ENCODE measurements at places on chromosomes 1 and 21.

DNA sequence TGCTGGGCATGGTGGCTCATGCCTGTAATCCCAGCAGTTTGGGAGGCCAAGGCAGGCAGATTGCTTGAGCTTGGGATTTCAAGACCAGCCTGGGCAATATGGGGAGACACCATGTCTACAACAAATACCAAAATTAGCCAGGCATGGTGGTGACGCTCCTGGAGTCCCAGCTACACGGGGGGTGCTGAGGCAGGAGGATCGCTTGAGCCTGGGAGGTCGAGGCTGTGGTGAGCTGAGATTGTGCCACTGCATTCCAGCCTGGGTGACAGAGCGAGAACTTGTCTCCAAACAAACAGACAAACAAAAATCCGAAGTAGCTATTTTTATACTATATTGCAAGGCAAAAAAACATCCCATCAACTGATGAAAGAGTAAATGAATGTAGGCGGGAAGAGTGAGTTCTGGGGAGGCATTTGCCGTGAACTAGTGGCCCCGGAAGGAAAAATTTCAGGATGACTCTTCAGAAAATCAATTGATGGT, 40.6 kb downstream of the NCMAP start:
- DNase-seq, result no peak

GRCh38 chr1:155254714-155255242, 505 bp downstream of the ENTREP3 start:
- DNase-seq, result no peak

DNA sequence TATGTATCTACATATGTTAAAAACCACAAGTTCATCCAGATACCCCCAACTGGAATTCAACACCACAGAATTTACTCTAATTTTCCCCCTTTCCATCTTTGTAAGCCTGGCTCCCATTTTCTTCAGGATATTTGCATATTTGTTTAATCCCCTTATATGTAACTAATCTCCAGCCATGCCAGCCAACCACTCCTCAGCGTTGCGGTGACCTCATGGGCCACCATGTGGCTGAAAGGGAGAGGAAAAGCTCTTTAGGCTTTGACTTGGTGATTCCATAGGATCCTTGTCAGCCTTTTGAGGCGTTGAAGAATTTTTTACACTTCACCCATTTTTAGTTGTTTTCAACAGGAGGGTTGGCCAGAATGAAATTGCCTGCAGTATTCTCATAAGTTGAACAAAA, 10.0 kb downstream of the CLDN19 start:
- DNase-seq, result no peak

DNA sequence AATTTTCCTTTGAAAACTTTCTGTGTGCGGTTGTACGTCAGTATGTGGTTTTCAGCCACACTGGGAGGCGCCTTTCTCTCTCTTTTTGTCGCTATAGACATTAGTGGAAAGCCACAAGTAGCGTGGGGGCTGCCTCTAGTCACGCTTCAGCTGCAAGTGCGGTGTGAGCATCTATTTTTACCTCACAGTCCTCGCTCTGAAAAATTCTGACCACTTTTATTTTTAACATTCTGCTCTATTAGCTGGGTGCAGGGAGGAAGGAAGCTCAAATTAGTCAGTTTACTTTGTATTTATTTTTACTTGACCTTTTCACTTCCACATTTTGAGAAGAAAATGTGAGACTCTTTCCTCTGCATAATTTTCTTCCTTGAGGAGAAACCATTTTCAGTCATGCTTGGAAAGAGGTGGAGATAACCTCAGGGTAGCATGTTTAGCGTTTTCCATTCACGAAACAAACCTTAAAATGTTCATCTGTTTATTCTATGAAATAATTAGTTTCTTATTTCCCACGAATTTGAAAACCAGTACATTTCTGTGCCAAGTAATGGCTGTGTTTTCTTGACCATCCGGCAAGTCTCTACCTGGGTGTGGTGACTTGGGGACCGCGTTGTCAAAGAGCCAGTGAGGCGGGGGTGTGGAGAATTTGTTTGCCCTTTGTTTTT, 35.6 kb downstream of the ADARB1 start:
- no peak for DNase-seq

DNA sequence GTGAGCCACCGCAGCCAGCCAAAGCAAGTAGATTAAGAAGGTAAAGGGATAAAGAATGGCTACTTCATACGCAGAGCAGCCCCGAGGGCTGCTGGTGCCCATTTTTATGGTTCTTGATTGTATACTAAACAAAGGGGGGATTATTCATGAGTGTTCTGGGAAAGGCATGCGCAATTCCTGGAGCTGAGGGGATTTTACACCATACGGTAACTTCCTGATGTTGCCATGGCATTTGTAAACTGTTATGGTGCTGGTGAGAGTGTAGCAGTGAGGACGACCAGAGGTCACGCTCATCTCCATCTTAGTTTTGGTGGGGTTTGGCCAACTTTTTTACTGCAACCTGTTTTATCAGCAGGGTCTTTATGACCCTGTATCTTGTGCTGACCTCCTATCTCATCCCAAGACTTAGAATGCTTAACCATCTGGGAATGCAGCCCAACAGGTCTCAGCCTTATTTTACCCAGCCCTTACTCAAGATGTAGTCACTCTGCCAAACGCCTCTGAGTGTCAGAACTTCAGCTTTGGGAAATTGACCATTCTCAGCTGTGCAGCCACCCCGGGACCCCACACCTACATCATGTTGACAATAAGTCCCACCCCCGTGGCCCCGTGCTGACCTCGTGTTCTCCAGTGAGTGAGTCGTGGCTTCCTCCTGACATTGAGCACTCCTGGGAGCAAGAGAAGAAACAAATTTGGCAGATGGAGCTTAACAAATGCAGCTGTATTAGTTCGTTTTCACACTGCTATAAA, 149.4 kb upstream of the COL6A1 start:
- DNase-seq, result peak; percentile 26

DNA sequence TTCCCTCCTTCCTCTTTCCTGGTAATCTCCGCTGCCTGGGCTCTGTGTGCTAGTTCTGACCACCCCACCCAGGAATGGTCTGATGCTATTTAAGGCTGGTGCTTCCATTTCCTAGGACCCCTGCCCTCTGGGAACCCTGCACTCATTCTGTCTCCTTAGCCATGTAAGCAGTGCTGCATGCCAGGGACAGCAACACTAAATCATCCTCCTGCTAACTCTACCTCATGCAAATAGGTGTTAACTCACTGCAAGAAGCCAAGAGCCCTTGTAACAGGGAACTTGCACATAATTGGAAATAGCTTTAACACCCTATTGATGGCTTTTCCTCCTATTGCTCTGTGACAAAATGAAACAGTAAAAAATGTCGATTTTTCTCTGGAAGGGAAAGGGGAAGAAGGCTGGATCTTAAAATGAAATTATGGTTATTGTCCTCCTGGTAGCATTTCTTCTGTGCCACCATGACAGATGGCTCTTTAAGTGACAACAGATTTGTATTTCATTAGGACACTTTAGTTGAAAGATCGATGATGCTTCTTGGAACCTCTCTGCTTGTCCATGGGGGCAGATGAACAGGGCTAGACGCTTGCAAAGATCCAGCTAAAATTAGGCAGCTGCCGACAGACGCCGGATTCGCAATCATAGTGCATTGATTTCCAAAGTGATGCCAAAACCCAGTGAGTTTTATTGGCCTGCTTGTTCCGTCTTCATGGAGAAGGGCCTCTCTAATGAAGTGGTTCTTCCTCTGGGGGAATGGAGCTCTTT, 551.7 kb downstream of the MATN1 start:
- DNase-seq, result no peak

DNA sequence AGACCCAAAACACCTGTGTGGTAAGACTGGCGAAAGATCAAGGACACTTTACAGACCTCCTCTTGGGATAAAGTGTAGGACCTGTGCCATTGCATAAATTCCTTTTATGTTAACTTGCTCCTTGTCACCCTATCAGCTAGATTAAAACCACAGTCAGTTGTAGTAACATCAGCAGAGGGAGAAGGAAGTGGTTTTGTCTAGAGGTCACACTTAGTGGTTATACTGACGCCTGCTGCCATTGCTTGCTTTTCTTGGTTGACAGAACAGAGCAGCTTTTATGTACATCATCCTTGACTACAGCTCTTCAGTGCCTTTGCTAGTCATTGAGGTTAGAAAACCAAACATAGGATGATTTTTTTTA, 101.4 kb downstream of the PBX1 start:
- no peak for DNase-seq

DNA sequence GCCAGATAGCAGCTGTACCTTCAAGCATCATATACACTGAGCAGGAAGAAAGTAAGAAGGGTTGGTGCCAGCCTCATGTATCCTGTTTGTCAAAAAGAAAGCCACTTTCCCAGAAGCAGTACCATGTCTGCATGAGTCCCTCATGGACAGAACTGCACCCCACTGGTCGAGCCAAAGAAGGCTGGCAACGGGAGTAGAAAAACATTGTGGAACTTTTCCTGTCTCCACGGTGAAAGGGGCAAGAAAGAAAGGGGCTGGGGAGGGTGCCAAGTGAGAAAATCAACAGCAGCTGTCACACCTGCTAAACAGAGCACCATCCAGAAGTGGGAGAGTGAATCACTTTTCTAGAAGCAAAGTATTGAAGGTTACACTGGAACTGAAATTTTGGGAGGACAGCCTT, 621.7 kb downstream of the LMO4 start:
- DNase-seq, result peak; percentile 42

GRCh38 chr1:29388884-29389283, 152.6 kb downstream of the PTPRU start:
- no peak for DNase-seq

GRCh38 chr1:164726235-164726634, 167.3 kb downstream of the PBX1 start:
- no peak for DNase-seq

GRCh38 chr1:107175102-107175909, 34.5 kb downstream of the NTNG1 start:
- no peak for DNase-seq

DNA sequence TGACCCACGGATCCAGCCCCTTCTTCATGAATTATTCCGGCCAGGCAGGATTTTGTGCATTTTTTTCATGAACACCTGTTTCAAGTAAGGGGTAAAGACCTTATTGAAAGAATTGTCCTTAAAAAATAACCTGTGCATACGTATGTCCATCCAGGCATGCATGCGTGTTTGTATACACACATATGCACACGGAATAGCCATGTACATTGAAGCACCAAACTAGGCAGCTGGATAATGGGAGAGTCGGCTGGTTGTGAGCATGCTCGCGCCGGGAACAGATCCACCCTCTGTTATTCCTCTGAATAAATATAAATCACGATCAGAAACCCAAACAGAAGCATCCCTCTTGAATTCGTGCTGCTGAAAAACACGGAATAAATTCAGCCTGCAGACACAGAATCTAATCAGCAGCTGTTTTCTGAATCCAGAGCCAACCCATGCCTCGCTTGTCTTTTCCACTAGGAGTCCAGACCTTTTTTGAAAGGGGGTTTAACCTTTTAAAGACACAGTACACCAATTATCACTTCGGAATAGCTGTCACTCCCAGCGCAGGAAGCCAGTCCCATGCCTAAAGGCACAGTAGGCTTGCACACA, at the start of gene HIVEP3:
HIVEP3 (minus strand) TSS at position 473 of the 594 bp plus-strand sequence.
- peak; percentile 65 for DNase-seq

- DNase-seq, result no peak
Measured at GRCh38 chr21:32886339-32886738, 114.8 kb upstream of the PAXBP1 start.

DNA sequence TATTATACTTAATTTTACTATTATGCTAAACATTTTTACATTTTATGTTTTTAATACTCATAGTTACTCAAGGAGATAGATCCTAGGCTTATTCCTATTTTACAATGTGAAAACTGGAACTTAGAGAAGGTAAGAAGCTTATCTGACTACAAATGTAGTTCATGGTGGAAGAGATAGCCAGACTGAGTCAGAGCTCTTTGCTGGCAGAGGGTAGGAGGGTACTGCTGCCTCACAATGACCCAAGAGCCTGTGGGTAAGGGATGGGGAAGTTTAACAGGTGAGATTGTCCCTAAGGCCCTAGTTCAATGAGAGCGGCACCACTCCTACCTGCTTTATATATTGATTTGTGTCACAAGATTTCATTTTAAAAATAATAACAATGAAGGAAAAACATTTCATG, 34.1 kb upstream of the NEK7 start:
- no peak for DNase-seq

DNA sequence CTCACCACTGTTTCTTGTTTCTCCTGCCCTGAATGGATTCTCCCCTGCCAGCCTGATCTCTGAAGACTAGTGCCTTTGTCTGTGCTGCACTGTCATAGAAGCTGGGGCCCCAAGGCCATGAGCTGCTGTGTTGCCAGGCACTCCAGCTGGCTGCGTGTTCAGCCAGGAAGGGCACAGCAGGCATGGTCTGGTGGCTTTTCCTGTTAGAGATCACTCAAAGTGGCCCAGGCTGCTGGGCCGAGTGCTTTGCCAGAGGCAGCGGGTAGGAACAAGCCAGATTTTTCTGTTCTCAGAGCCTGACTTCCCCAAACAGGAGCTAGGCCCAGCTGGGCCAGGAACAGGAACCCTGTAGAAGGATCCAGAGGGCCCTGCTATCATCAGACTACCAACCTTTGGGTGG, 5.2 kb downstream of the ADPRS start:
- no peak for DNase-seq

GRCh38 chr1:56933606-56934005, 32.2 kb downstream of the C8B start:
- DNase-seq, result no peak

- no peak for DNase-seq
Measured at GRCh38 chr1:82813386-82813785, 1012.7 kb downstream of the ADGRL2 start.

DNA sequence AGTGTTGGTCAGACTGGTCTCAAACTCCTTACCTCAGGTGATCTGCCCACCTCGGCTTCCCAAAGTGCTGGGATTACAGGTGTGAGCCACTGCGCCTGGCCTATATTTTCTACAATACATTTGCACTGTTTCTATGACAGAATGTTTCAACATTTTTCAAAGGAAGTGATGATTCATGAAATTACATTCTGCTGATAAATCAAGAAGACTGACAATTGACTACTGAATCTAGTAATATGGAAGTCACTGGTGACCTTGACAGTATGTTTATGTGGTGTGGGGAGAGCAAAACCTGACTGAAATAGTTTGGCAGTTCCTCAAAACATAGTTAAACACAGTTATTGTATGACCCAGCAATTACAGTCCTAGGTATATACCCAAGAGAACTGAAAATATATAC, 18.1 kb downstream of the LRIF1 start:
- no peak for DNase-seq

DNA sequence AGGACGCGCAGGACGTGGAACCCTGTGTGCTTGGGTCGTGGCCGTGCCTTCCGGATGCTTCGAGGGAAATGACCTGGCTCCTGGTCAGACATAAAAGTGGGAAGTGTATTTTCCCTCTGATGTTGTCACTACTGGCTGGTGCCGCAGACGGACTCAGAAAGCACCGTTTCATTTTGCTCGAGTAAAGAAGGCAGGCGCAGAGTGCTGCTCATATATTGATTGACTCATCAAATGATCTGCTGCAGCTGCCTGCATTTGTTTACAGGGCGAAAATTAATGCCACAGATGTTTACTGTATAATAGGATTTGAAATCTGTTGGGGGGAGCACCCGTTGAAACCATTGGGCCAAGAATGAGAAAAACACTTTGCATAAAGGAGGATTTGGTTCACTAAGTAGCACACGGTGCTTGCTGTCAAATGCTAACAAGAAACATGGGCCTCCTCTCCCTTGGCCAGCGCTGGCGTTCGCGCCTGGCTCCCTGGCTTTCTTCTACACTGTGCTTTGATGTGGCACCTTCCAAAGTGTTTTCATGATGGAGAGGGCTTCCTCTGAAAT, 365.5 kb downstream of the CAMTA1 start:
- DNase-seq, result peak; percentile 27

- no peak for DNase-seq
Measured at GRCh38 chr1:92495392-92496063, 8.8 kb upstream of the GFI1 start.

- peak; percentile 32 for DNase-seq
Measured at GRCh38 chr1:165259706-165260428, 96.6 kb downstream of the LMX1A start.

- no peak for DNase-seq
Measured at GRCh38 chr1:195045072-195045471, 1563.2 kb downstream of the KCNT2 start.
